ENCODE measurements at places on chromosomes 11 and 22.

DNA sequence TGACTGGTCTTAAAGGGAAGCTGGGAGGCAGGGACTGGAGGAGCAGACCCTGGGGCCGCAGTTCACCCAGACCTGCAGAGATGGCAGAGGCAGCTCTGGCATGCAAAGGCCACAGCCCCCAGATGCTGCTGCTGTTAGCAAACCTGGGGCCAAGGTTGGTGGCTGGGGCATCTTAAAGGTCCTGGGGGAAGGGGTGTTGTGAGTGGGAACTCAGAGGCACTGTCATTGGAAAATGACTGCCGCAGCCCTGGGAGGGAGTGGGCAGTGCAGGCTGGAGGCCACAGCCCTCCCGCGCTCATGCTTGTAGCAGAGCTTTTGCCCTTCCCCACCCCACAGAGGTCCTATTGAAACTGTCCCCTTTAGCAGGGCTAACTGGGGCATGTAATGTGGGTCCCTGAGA lies 111.8 kb downstream of the CTTN start:
- no peak for DNase-seq

GRCh38 chr11:40203606-40204005 lies 1255.8 kb downstream of the LRRC4C start:
- no peak for DNase-seq

DNA sequence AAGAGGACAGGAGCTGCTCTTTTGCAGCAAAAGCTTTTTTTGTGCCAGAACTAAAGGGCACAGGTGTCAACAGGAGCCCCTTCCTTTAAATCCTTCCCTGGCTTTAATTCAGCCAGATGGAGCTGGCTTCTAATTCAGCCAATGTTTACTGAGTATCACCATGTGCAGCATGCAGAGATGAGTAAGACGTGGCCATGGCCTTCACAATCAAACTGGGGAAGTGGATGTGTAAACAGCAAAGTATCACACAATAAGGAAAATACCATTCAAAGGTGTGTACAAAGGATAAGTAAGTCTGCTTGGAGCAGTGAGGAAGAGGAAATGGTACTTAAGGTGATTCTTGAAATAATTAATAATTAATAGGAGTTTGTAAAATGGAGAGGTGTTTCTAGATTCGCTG lies 243.4 kb downstream of the NXPE2 start:
- no peak for DNase-seq

DNA sequence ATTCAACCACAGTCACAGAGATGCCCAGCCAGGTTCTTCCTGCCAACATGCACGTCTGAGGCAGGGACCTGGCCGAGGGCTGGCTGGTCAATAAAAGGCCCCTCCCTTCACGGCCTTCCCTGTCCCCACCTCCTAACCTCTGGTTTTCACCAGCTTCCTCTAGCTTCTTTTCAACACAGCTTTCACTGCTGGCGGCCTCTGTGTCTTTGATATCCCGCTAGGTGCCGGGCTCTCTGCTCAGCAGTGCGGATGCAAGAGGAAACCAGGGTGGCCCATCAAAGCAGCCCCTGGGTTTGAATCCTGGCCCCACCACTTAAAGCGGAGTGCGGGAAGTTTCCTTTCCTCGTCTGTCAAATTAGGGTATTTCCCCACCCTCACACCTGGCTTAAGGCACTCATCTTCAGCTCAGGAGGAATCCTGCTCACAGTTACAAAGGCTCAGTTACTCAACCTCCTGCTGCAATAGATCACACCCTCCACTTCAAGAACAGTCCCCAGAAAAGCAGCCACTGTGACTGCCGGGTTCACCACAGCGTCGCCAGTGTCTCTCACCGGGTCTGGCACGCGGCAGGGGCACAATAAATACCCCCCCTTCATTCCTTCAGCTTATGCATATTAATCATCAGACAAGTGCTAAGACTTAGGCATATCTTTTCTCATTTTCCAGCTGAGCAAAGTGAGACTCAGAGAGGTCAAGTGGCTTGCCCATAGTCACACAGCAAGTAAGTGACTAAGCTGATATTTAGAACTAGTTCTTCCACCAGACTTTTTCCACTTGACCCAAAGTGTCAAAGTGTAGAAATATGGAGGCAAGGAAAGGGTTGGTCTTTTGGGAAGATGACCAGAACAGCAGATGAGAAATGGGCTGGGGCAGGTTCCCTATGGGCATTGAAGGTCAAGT lies 45.7 kb downstream of the TXN2 start:
- no peak for DNase-seq

GRCh38 chr11:73614591-73614990 lies 16.7 kb upstream of the FAM168A start:
- no peak for DNase-seq

- no peak for DNase-seq
Measured at GRCh38 chr11:23257088-23257487, 396.8 kb upstream of the CCDC179 start.

GRCh38 chr11:120703358-120704152 lies 192.0 kb downstream of the GRIK4 start:
- no peak for DNase-seq

DNA sequence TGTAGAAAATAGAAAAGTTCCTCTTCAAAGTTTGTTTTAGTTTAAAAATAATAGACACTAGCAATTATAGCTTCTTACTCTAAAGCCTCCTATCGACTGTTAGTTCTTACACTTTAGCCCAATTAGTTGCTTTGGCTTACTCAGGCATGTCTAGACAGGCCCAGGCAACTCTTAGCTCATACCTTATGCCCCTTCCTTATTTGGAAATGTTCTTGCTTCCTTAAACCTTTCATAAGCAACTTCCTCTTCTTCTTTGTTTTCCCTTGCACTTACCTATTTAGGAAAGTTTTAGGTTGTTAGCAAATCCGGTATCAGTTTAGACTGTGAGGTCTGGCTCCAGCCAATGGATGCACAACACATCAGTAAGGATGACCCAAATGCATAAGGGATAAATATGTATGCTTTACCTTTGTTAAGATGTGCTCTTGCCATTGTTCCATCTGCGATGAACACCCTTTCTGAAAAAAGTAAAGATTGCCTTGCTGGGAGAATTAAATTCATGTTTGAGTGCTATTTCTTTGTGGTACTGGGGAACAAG lies 1277.5 kb upstream of the CNTN5 start:
- no peak for DNase-seq

- DNase-seq: no peak
Measured at GRCh38 chr11:129595038-129595962, 219.7 kb downstream of the BARX2 start.

- DNase-seq: no peak
Measured at GRCh38 chr22:38957046-38957770, at the start of gene APOBEC3A. TSS of gene APOBEC3A (plus strand) at chr22:38957609. CDS start at chr22:38957692, 83 bp downstream.
